NCI-H345 (cell line): ENCODE measurements at places on chromosomes 7 and 10.

- no peak for DNase-seq
Observed at GRCh38 chr7:99024066-99024465, 119.8 kb downstream of the SMURF1 start.

- no peak for DNase-seq
Observed at GRCh38 chr7:157318015-157318706, 18.6 kb upstream of the DNAJB6 start.

DNA sequence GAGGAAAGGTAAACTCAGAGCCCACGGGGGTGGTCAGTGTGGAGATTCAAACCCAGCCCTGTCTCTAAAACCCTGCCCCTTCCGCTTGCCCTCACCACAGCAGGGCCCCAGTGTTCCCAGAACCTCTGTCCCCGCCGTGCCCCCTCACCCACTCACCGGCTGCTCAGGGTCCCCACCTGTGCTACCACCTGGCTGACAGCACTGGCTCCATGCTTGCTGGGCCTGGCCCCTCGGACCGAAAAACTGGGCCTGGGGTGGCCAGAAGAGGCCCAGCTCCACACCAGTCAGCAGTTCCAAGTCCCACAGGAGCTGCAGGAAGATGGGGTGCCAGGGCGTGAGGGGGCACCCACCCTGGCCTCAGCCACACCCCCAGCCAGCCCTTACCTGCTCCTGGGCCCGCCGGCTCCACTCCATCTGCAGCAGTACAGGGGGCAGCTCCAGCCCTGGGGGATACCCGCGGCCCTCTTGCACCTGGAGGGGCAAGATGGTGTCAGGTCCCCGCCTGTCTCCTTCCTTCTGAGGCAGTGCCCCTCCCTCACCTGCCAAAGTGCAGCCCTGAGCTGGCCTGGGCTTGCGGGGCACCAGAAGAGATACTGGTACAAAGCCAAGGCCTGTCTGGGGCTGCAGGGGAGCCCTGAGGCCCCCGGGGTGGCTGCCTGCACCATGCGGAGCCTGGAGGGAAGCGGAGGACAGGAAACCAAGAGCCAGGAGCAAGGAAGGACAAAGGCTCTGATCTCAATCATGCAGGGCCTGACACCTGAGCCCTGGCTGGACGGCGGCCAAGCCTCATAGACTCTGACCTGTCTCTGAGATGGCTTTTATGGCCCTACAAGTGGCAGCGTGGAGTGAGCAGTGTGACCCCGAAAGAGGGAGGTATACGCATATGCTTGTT lies 11.7 kb downstream of the ATP6V1F start:
- DNase-seq = peak; percentile 37

- no peak for DNase-seq
Observed at GRCh38 chr10:132520177-132520811, 17.3 kb upstream of the INPP5A start.

GRCh38 chr7:143965280-143965679 lies 10.6 kb downstream of the OR2F1 start:
- no peak for DNase-seq

DNA sequence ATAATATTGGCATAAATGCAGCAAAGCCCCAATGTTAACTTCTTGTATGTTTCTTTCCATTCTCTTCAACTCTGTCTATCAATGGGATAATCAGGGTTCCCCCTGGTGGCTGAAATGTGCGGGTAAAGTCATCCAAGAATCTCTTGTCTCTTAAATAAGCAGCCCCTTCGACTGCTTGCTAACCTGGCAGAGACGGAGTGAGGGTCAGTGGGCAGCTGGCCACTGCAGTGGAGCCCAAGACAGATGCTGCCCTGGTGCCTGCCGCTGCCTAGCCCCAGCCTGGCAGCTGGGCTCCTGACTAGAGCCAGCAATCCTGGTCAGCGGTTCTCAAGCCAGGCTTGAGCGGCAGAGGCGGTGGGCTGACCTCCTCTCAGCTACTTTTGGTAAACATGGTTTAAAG lies 248.9 kb downstream of the COBL start:
- DNase-seq = peak; percentile 36

DNA sequence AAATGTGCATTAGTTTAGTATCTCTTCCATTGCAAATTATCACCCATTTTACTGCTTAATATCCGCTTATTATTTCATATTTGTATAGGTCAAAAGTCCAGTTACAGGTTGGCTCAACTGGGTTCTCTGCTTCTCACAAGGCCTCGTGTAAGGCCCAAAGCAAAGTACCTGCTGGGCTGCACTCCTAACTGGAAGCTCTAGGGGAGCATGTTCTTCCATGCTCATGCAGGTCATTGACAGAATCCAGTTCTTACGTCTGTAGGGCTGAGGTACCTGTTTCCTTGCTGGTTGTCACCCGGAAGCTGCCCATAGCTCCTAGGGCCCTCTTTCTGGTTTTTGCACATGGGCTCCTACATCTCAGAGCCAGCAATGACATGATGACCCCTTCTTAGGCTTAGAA lies 79.6 kb downstream of the RAPGEF5 start:
- DNase-seq = no peak

- DNase-seq = no peak
Observed at GRCh38 chr10:78894089-78894840, 174.5 kb upstream of the ZMIZ1 start.

GRCh38 chr10:3825244-3825643 lies 40.2 kb upstream of the KLF6 start:
- no peak for DNase-seq

DNA sequence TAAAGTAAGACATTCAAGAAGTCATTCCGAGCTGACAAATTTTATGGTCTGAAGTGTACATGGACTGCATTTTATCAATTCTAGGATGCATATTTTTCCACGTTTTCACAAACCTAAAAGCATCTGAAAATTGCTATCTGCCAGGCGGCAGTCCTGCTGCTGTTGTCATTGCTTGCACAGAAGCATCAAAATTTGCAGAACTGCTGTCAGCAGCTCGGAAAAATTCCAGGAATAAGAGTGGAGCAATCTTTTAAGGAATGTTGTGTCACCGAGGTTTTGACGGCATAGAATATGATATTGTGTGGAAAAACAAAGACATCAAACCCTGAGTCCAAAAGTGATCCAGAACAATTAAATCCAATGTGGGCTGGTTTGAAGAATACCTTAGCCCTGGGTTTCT lies 61.4 kb downstream of the CHCHD3 start:
- no peak for DNase-seq

GRCh38 chr7:155883491-155884224 lies 71.4 kb upstream of the SHH start:
- no peak for DNase-seq

GRCh38 chr10:123865880-123866279 lies 25.7 kb downstream of the CPXM2 start:
- DNase-seq = no peak

- DNase-seq = no peak
Observed at GRCh38 chr7:44263326-44264082, 61.9 kb downstream of the CAMK2B start.

DNA sequence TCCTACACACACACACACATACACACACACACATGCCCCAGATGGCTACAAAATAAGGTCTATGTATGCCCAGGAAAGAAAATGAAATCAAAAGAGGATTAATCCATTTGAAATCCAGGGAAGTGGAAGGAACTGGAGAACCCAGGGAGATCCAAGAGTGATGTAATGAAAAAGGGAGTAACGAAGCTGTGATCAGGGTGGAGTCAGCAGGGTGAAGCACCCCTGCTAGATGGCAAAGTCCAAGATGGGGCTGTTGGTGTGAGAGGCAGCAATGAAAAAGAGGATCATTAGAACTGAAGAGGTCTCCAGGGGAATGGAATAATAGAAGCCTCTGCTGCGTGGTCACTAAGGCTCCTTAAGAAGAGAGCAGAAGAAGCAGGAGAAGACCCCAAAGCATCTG lies 43.6 kb upstream of the IL6 start:
- no peak for DNase-seq

GRCh38 chr7:117791877-117792780 lies 81.1 kb downstream of the CTTNBP2 start:
- DNase-seq = no peak

DNA sequence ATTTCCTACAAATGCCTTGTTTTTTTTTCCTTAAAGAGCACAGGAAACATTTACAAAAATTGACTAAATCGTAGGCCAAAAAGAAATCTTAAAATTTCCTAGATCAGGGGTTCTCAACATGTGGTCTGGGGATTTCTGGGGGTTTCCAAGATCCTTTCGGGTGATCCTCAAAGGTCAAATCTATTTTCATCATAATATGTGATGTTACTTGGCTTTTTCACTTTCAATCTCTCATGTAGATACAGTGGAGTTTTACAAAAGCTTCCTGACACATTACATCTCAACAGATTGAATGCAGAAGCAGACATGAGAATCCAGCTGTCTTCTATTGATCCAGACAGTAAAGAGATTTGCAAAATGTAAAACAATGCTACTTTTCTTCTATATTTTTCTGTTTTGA lies 497.3 kb downstream of the INHBA start:
- DNase-seq = no peak

- DNase-seq = no peak
Observed at GRCh38 chr10:27743877-27744801, 1.5 kb downstream of the MKX start.

- DNase-seq = no peak
Observed at GRCh38 chr10:113239566-113240350, 289.7 kb downstream of the TCF7L2 start.

- no peak for DNase-seq
Observed at GRCh38 chr7:44891372-44891771, 6.0 kb upstream of the PURB start.

GRCh38 chr10:14781763-14782162 lies 7.1 kb upstream of the FAM107B start:
- no peak for DNase-seq

GRCh38 chr10:90959826-90960225 lies 38.9 kb upstream of the ANKRD1 start:
- no peak for DNase-seq

- DNase-seq = no peak
Observed at GRCh38 chr10:126336801-126337200, 51.5 kb downstream of the ADAM12 start.

GRCh38 chr10:23399701-23400144 lies 39.2 kb upstream of the OTUD1 start:
- no peak for DNase-seq

GRCh38 chr10:31762316-31762715 lies 166.3 kb downstream of the ARHGAP12 start:
- DNase-seq = no peak

DNA sequence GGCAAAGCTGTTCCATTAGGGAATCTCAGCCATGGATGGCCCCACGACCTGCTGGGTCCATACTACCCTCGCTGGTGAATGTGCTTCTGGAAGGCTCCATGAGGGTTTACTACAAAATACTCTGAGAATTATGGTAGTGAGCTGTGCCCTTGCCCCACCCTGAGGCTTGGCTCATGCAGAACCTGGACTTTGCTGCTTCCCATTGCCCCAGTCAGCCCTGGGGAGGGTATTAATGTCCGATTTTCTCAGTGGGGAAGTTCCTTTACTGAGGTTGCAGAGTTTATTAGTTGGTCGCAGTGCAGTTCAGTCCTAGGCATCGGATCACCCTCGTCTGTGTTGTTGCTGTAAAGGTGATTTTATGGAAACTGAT lies 310.1 kb downstream of the WDR37 start:
- no peak for DNase-seq
